ENCODE measurements at places on chromosomes 12 and 14.

GRCh38 chr14:76293221-76293620 lies 82.7 kb upstream of the ESRRB start:
- no peak for DNase-seq

GRCh38 chr14:101705733-101706508 lies 55.6 kb upstream of the PPP2R5C start:
- DNase-seq, result no peak

DNA sequence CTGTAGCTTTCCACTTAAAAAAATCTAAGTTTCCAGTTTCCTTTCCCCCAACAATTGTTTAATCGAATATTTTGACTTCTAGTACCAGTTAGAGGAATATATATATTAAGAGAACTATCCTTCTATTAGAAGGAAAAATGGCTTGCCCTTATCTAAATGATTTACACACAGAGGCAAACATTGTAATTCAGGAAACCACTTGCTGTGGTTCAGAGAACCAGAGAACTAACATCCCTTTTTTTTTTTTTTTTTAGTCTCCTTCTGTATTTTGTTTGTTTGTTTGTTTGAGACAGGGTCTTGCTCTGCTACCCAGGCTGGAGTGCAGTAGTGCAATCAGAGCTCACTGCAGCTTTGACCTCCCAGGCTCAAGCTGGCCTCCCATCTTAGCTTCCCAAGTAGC lies 746.6 kb downstream of the VRK1 start:
- DNase-seq, result no peak

GRCh38 chr12:99390707-99391106 lies 256.8 kb upstream of the GARIN6 start:
- no peak for DNase-seq

DNA sequence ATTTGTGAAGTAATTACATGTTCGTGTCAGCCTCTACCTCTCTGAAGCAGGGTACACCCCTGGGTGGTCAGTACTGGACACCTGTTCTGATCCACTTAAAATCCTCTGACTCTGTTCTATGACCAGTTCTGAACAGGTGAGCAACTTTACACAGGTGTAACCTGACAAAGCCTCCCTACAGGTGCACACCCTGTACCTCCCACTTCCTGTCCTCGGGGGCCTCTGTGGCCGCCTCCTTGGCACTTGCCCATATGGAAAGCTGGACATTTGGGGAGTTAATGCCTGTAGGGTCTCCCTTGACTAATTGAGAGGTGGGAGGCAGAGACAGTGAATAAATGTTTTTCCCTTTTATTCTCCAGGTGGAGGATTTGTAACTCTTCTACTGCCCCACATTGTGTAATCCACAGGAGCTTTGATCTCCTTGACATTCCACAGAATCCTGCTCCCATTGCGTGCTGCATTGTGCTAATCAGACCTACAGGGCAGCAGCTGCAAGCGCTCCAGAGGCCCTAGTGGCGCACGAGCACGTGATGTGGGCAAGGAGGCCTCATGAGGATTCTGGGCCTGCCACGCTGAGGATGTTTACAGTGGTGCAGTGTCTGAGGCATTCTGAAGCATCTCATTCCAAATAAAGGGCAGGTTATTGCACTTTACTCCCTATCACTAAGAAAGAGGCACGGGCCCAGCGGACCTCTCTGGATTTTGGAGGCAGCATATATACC lies 45.8 kb upstream of the BATF start:
- DNase-seq, result no peak

DNA sequence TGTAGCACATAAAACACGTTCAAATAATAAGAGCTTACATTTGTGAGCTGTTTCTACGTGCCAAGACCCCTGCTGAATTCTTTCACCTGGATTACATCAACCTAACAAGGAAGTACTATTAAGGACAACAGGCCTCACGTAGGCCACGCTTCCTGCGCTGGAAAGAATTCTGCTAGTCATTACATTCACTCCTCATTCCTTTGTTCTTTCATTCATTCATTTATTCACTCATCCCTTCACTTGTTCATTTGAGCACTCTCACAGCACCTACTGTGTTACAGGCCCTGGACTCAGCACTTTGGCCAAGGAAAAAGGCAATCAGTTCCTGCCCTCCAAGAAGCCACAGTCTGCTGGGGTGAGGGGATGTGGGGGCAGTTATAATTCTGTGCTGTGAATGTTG lies 28.2 kb downstream of the TESC start:
- DNase-seq, result no peak

GRCh38 chr12:15522574-15523187 lies 200.4 kb downstream of the PTPRO start:
- DNase-seq, result peak; percentile 58

- peak; percentile 32 for DNase-seq
These were observed 1766.9 kb upstream of the SEL1L start for GRCh38 chr14:83300476-83301064.

DNA sequence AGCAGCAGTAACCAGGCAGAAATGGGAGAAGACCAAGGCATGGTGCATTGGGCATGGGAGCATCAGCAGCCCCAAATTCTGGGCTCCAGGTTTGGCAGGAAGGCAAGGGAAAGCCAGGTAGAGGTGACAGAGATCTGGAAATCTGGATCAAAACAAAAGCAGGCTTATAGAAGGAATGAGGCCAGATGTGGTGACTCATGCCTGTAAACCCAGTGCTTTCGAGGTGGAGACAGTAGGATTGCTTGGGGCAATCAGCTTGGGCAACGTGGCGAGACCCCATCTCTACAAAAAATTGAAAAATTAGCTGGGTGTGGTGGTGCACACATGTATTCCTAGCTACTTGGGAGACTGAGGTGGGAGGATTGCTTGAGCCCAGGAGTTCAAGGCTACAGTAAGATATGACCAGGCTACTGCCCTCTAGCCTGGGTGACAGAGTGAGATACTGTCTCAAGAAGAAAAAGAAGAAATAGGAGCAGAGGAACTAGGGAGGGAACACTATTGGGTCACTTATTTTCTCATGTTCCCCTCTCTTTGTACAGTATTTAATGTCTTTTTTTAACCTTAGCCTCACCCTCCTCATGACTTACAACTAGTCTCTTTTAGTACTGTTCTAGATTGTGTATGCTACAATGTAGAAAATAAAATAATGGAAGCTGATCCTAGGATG lies 25.1 kb downstream of the SLC4A8 start:
- DNase-seq, result no peak

GRCh38 chr12:19689801-19690472 lies 250.6 kb downstream of the AEBP2 start:
- DNase-seq, result no peak

GRCh38 chr12:104704224-104704779 lies 247.6 kb downstream of the CHST11 start:
- no peak for DNase-seq

DNA sequence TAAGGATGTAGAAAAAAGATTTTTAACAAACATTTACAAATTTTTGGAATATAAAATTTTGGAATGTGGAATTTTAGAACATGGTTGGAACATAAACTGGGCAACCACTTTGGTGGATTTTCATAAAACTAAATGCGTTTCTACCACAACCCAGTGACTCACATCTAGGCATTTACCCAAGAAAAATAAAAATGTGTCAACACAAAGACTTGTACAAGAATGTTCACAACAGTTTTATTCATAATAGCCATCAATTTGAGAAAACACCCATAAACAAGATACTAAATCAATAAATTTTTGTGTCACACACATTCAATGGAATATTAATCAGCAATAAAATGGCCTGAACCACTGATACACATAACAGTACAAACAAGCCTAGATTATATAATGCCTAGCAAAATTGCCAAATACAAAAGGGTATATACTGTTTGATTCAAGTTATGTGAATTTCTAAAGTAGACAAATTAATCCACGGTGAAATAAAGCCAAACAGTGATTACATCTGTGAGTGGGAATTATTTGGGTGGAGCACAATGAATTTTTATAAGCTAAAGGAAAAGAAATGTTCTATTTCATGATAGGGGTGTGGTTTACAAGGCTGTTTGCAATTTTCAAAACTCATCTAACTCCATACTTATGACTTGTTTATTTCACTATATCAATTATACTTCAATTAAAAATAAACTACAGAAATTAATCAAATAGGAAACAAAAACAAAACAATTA lies 415.2 kb upstream of the OR4E1 start:
- no peak for DNase-seq

DNA sequence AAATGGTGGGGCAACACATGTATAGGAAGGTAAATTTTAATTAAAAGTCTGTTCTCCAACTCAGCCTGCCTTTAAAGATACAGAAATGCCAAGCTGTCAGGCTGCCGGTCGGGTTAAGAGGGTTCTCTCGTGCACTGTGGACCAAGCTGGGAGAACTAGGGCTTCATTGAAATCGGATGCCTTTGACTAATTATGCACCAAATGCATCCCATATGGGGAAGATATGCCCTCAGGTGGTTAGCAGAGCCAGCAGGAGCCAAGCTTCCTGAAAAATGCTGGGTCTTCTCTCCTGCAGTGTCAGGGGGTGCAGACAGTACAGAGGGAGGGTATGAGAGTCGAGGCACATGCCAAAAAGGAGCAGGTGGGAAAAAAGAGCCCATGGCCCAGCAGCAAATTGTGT lies 236.1 kb downstream of the CACNA1C start:
- no peak for DNase-seq

DNA sequence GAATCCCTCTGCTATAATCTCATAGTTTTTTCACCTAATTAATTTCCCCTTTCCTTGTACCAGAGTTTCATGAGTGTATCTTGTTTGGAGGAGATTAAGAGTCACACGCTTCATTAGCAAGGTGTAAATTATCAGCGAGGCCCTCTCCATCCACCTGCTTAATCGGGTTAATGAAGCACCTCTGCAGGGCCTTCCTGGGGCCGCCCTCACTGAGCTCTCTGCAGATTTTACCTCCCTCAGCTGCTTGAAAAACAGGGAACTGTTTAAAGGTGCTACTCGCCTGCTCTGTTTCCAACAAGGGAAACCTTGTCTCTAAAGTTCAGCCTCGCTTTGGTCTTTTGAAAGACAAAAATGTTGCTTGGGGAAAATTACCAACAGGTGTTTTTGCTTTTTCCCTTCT lies 35.8 kb downstream of the OTX2 start:
- no peak for DNase-seq

DNA sequence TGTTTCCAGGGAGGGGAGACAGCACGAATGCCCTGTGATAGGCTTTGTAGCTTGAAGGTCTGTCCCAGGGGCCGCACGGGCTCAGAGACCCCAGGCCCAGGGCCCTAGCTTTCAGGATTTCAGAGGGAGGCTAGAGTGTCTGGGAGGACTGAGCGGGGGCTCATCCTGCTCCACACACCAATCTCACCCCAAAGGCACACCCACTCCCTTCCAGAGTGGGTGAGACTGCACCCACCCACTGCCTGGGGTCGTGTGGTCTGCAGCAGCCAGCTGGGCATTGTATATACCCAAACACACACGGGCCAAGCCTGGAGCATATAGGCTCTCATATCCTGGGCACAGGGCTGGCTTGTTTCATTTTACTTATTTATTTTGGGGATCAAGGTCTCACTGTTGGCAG lies 5.8 kb upstream of the SLC25A47 start:
- no peak for DNase-seq

DNA sequence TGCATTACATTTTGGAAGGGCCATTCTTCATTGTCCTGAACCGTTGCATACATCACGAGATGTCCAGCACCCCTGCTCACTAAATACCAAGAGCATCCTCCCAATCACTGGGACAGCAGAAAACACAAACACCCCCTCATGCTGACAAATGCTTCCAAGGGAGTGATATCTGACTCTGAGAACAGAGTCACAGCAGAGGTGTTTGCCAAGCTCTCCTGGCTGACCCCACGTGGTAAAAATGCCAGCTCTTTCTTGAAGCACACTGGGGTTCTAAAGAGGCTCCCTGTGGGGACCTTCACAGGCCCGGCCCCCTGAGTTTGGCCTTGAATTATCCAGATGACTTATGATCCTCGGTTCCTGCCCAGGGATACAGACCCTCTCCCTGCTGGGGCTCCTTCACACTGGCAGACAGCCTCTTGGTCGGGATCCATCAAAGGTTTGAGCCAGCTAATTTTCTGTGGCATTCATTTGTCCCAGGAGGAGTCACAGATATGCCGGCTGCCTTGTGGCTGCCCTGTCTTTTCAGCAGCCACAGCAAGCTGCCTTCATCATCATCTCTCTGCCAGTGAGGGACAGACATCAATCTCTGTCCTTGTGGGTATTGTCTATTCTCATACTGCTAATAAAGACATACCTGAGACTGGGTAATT lies 43.1 kb upstream of the PSMC1 start:
- no peak for DNase-seq

GRCh38 chr12:82886671-82887340 lies 200.1 kb downstream of the TMTC2 start:
- no peak for DNase-seq

DNA sequence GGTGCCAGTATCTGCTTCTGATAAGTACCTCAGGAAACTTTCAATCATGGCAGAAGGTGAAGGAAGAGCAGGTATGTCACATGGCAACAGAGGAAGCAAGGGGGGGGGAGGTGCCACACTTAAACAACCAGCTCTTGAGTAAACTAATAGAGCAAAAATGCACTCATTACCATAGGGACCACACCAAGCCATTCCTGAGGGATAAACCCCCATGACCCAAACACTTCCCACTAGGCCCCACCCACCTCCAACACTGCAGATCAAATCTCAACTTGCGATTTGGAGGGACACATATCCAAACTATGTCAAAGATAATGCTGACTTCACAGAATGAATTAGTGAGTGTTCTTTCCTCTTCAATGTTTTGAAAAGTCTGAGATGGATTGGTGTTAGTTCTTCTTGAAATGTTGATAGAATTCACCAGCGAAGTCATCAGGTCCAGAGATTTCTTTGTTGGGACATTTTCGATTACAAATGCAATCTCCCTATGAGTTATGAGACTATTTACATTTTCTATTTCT lies 16.6 kb downstream of the TFCP2 start:
- no peak for DNase-seq

GRCh38 chr12:57142121-57142520 lies 5.3 kb downstream of the LRP1-AS start:
- DNase-seq, result no peak

- DNase-seq, result no peak
These were observed 6.8 kb downstream of the TDRD9 start for GRCh38 chr14:103935102-103935501.

DNA sequence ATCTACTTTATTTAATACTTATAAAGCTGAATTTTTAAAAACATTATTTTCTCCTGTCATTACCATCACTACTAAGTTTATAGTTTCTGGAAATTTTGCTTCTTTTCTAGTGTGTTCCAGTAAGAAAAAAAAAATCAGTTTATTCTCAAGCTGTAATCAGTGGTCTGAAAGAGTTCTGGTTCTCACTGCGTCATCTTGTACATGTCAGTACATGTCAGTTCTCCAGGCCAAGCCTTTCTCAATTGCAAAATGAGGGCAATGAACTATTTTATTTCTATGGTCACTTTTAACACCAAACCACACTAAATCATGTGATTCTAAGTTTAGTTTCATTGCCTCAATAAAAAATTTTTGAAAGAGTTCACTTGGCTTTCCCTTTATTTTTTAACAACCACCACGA lies 468.9 kb upstream of the LRFN5 start:
- no peak for DNase-seq

DNA sequence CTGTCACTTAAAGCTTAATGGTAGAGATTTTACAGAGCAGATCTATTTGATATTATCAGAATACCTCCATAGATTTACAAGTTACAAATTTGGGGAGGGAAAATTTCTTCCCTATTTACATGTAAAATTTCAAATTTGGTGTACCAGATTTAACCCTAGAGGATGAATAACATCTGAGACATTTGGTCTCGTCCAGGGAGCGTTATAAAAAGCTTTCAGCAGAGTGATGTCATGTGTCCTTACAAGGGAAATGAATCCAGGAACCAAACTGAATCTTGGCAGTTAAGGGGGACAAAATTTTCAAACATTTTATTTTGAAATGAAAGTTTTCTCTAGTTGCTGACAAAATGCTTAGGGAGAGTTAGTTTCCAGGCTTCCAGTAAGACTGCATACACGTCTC lies 4.5 kb upstream of the CDK17 start:
- no peak for DNase-seq

Measured in KBM-7 (cell line).